Astrocyte (in vitro differentiated cells and primary cell): ENCODE measurements at places on chromosomes 7 and 10. TPM values are rescaled to one million over a fixed set of nuclear protein-coding genes. Genes with fewer than 3 reads are reported as not detected.

The ADARB2 gene
- 0.17 and 0.18 TPM in 2 replicates for total RNA-seq

The CARD11 gene
- total RNA-seq = 6.6 and 9.5 TPM in 2 replicates

The TRIM73 gene
- 6.1 and 6.9 TPM in 2 replicates for total RNA-seq

The EIF5AL1 gene
- 1.0 and 1.1 TPM in 2 replicates for total RNA-seq

The GPR146 gene
- total RNA-seq = 1.7 and 3.4 TPM in 2 replicates

The ZC3HAV1L gene
- 11.9 and 12.3 TPM in 2 replicates for total RNA-seq

The CTAGE15 gene
- 0.26 TPM in 1 of 2 replicates, not detected in the other for total RNA-seq

The CLCN1 gene
- not detected in 2 replicates for total RNA-seq

The AGR2 gene
- not detected in 2 replicates for total RNA-seq

The FGFBP3 gene
- total RNA-seq = 1.9 and 3.3 TPM in 2 replicates

The SPAM1 gene
- not detected in 2 replicates for total RNA-seq

The AKR1C4 gene
- total RNA-seq = not detected in 2 replicates

The DLX5 gene
- total RNA-seq = 1.3 and 1.9 TPM in 2 replicates

The PAPOLB gene
- not detected in 2 replicates for total RNA-seq

The TMEM236 gene
- 0.14 and 0.43 TPM in 2 replicates for total RNA-seq

The FAM13C gene
- 8.7 and 9.3 TPM in 2 replicates for total RNA-seq

The BAZ1B gene
- 61.0 and 62.5 TPM in 2 replicates for total RNA-seq

The DHX32 gene
- 39.4 and 41.7 TPM in 2 replicates for total RNA-seq

The FGFR2 gene
- total RNA-seq = 10.6 and 11.8 TPM in 2 replicates

The SUN3 gene
- total RNA-seq = not detected in 2 replicates

The HOXA9 gene
- not detected in 2 replicates for total RNA-seq

The REPIN1 gene
- total RNA-seq = 80.1 and 95.3 TPM in 2 replicates

The SPDYE2B gene
- total RNA-seq = not detected in 2 replicates

The ACTL6B gene
- total RNA-seq = not detected in 2 replicates

The FGL2 gene
- total RNA-seq = not detected in 2 replicates

The TECPR1 gene
- 23.9 and 30.4 TPM in 2 replicates for total RNA-seq

The ZNF467 gene
- 16.5 and 16.6 TPM in 2 replicates for total RNA-seq

The ITPRID1 gene
- total RNA-seq = not detected in 2 replicates

The BTBD16 gene
- 0.26 TPM in 1 of 2 replicates, not detected in the other for total RNA-seq

The PGAM1 gene
- total RNA-seq = 706 and 719 TPM in 2 replicates

The BAIAP2L1 gene
- total RNA-seq = 20.4 and 21.6 TPM in 2 replicates

The CFAP46 gene
- total RNA-seq = 1.3 and 1.5 TPM in 2 replicates

The SGCE gene
- 33.4 and 38.3 TPM in 2 replicates for total RNA-seq

The PNLIP gene
- total RNA-seq = not detected in 2 replicates

The ASZ1 gene
- not detected in 2 replicates for total RNA-seq

The COPS6 gene
- 87.9 and 95.3 TPM in 2 replicates for total RNA-seq

The TEX36 gene
- not detected in 2 replicates for total RNA-seq

The CUZD1 gene
- total RNA-seq = 0.17 and 0.23 TPM in 2 replicates

The NME8 gene
- total RNA-seq = not detected in 2 replicates

The STOX1 gene
- total RNA-seq = 0.12 and 0.25 TPM in 2 replicates

The NUTM2E gene
- total RNA-seq = 0.50 TPM in 1 of 2 replicates, not detected in the other

The LIPK gene
- not detected in 2 replicates for total RNA-seq

The TUBAL3 gene
- not detected in 2 replicates for total RNA-seq

The CCDC172 gene
- not detected in 2 replicates for total RNA-seq

The DENND2A gene
- total RNA-seq = 41.7 and 42.1 TPM in 2 replicates

The SPDYE11 gene
- not detected in 2 replicates for total RNA-seq

The PRKG1 gene
- total RNA-seq = 2.8 and 3.1 TPM in 2 replicates

The HOXA4 gene
- not detected in 2 replicates for total RNA-seq

The ABCB1 gene
- 0.79 and 1.8 TPM in 2 replicates for total RNA-seq

The TAS2R38 gene
- not detected in 2 replicates for total RNA-seq

The KLF14 gene
- 0.07 TPM in 1 of 2 replicates, not detected in the other for total RNA-seq

The WBP1L gene
- 73.6 and 75.7 TPM in 2 replicates for total RNA-seq

The ZNRF2 gene
- total RNA-seq = 9.2 and 9.9 TPM in 2 replicates

The PDZD7 gene
- total RNA-seq = 2.2 and 4.5 TPM in 2 replicates

The TMEM26 gene
- total RNA-seq = 0.18 and 0.31 TPM in 2 replicates

The RBP4 gene
- 0.27 and 0.36 TPM in 2 replicates for total RNA-seq

The HEPACAM2 gene
- not detected in 2 replicates for total RNA-seq

The KCP gene
- 0.20 and 0.41 TPM in 2 replicates for total RNA-seq
